Left renal cortex interstitium (tissue), 4 donors: ENCODE measurements at places on chromosomes 4 and X.

GRCh38 chr4:1266881-1267763, 18.2 kb upstream of the CTBP1 start:
- no peak for DNase-seq

- DNase-seq, result no peak
Measured at GRCh38 chrX:13469963-13470684, 99.3 kb upstream of the EGFL6 start.

DNA sequence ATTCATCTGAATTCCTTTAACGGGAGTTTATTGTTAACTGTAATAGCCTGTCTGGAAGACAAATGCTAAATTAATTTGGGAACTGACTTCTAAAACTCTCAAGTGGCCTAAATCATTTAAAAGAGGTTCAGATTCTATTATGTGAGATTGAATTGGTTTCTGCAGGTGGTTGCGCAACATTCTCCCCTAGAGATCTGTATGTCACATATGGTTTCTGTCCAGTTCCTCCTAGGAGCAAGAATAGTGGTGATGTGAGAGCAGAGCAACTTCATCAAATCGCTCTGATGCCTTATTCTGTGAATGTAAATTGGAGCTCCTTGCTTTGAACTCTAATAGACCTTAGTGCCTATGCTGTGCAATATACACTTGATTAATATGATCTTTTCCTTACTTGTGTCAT, 144.6 kb upstream of the GPR101 start:
- DNase-seq, result no peak

DNA sequence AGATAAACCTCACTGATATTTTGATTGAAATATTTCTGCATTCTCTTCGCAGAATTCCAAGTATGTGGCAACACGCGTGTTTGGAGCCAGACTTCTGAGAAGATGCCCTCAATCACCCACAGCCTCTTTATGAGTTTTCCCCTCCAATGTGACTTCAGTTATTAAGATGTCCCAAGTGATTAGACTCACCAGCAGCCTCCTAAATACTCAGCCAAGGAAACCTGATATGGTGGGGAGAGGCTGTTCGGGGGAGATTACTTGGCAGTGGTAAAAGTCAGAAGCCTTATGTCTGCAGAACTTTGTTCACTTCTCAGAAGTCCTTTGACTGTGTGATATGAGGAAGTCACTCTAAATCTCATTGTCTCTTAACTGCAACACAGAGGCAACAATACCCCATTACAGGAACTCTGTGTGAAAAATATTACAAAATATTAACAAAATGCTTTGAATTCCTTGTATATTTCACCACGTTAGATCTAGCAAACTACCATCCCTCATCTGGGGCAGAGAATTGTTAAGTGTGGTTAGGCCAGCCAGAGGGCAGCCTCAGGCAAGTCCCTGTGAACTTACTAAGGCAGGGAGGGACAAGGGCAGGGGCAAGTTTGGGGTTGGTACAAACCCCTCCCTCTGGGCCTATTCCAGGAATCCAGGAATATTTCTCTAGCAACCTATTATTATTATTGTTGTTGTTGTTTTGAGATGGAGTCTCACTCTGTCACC, 151.4 kb upstream of the USP9X start:
- no peak for DNase-seq

DNA sequence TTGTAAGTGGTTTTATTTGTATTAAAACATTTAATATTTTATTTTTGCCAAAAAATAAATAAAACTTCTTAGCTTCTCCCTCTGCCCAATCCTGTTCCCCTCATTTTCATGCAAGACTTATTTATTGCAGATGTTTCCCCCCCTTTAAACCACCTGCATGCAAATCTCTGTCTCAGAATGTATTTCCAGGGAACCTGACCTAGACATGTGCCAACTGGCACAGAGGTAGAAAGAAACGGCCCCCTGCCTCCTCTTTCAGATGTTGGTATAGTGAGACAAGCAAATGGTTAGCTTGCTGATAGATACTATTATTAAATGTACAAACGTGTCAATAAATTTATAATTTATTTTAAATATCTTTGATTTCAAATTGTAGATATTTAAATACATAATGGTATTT, 47.1 kb downstream of the KLF3 start:
- DNase-seq, result no peak

DNA sequence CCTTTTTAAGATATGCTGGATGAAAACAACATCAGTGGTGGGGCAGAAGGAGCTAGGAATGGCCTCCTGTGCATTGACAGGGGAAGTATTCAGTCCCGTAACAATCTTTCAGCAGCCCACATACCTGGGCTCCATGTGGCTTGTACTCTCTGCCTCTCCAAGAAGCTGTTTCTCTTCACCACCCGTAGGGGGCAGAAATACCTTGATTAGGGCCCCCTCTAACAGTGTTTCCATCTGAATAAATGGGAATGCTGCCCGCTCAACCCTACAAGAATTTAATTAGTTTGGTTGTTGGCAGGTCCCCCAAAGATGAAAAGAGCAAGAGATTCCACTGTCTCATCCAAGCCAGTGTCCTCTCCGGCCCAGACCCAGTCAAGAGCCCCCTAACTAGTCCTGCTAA, 155.2 kb downstream of the SMIM20 start:
- DNase-seq, result no peak

DNA sequence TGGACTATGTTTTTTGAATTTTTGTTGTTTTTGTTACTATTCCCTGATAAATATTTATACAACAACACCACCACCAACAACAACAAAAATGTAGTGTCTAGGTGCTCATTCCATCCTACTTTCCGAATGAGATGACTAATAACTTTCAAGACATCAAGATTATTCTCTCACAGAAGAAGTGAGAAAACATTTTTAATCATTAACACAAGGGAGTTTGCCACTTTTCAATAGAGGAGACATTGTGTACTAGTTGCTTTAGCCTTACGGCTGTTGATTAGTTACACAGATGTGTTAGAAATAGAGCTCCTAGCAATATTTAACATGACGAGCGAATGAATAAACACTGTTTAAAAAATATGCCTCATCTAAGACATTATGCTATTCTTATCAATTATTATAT, 898.8 kb downstream of the C4orf33 start:
- DNase-seq, result no peak

DNA sequence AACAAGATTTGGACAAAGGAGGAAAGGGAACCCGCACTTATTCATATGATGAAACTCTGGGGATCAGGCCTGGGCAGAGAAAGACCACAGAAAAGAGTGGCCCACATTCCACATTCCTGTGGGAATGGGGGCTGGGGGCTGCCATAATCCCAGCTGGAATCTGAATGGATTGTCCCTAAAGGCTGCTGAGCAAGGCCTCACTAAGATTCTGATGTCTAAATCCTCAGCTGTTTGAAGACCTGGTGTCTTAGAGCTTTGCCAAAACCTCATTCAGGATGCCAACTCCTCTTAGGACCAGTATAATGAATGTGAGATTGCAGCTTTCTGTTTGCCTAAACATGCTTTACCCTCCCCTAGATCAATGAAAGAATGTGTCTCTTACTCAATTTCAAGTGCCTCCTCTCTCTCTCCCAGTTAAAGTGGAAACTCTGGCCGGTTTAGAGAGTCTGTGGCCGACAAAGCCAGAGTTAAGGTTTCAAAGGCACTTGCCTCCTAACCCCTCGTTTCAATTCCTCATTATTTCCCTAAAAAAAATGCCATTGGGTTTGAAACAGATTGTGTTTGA, 33.3 kb upstream of the GPC4 start:
- no peak for DNase-seq

DNA sequence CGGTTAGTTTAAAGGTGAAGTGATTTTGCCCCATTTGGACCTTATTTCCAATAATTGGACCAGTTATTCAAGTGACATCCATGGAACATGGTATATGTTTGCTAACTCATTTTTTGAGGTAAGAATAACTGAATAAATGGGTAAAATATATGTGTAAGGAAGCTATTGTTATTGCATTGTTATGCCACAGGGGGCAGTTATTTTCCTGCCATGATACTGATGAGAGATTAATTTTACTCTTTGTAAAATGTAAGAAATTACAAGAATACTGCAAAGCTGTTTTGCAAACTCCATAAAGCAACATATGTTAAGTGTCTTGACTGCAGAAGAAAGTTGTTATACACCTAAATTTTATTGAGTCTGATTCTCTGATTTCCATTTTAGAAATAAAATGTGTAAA, 114.0 kb downstream of the IL1RAPL1 start:
- no peak for DNase-seq

GRCh38 chr4:58669783-58670182, 1559.6 kb upstream of the IGFBP7 start:
- DNase-seq, result no peak

- no peak for DNase-seq
Measured at GRCh38 chrX:54825716-54826438, 18.3 kb downstream of the MAGED2 start.

DNA sequence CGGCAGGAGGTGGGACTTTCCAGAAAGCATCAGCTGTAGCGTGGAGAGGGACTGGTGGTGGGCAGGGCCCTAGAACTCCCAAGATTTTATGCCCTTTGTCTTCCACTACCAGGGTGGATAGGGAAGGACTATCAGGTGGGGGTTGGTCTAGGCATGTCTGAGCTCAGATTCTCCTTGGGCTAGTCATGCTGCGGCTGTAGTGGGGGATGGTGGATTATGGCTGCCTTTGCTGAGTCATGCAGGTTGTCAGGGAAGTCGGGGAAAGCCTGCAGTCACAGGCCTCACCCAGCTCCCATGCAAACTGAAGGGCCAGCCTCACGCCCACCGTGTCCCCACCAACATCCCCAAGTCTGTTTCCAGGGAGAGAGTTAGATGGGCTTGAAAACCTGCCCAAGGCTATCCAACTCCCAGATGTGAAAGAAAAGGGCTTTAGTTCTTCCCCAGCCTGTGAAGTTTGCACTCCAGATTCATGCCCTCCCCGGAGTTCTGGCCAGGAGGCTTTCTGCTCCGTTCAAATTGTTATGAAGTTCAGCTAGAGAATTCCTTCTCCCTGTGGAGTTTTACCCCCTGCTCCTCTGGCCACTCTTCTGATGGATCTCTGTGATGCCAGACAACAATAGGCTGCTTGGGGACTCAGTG, 13.4 kb upstream of the MEPE start:
- no peak for DNase-seq

GRCh38 chr4:150997141-150997540, 17.9 kb downstream of the LRBA start:
- no peak for DNase-seq

GRCh38 chr4:108346818-108347210, 178.1 kb upstream of the LEF1 start:
- DNase-seq, result no peak

GRCh38 chr4:98341309-98341708, 80.1 kb downstream of the RAP1GDS1 start:
- no peak for DNase-seq

DNA sequence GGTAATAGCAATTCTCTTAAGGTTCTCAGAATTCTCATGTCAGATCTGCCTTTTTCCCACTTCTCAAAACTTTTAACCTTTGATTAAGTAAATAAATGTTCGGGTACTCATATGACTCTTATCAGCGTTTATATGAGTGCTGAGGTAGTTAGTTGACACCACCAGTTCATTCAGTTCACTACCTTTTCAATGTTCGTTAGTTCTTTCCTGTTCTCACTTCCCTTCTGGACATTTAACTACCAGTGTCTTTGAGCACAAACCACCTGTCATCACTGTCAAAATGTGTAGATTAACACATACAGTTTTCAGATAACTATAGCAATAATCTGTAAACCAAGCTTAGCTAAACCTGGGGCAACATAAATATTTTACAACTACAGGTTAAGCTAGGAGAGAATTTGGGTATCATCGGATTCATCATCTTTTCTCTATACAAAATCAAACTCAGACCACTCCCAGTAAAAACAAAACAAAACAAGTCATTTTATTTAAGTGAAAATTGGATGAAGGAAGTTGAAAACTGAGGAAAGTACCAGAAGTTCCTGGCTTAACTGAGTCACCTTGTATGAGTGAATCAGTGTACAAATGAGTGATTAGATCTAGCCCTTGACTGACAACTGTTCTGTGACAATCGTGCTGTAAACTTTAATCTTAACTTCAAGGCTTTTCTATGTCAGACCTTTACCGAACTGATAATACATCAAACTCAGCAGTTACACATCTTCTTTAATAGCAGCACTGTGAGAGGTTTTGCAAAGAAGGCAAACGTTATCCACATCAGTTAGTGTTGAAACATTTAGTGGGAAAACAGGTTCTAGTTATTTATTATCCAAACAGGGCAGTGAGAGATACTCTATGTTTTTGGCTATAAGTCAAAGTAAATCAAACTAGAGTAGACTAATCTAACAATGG, 41.9 kb downstream of the ARHGEF38 start:
- DNase-seq, result no peak

- DNase-seq, result peak; percentile 74
Measured at GRCh38 chr4:181143250-181143854, 1099.8 kb upstream of the TENM3 start.

DNA sequence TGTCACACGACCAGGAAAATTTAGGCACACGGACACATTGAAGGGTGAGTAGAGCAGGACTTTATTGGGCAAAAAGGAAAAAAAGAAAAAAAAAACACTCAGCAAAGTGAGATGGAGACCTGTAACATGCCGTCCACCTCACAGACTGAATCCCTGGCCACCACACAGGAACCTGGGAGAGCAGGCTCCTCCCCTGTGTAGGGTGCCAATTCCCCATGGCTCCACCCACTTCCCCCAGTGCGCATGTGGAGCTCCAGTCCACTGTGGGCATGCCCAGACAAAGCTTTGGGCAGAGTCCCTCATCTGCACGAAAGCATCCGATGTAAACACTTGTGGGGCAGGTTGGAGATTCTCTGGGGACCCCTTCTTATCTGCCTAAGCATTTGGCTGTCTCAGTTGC, 23.6 kb upstream of the CBR4 start:
- DNase-seq, result no peak

GRCh38 chr4:113013751-113014150, 35.7 kb upstream of the ANK2 start:
- no peak for DNase-seq

- DNase-seq, result no peak
Measured at GRCh38 chr4:104394406-104395167, 100.1 kb downstream of the CXXC4 start.

- DNase-seq, result no peak
Measured at GRCh38 chrX:135543924-135544323, 23.5 kb downstream of the INTS6L start.

GRCh38 chr4:3807822-3808496, 41.8 kb downstream of the ADRA2C start:
- no peak for DNase-seq

- no peak for DNase-seq
Measured at GRCh38 chr4:87545052-87545451, 15.9 kb upstream of the SPARCL1 start.

DNA sequence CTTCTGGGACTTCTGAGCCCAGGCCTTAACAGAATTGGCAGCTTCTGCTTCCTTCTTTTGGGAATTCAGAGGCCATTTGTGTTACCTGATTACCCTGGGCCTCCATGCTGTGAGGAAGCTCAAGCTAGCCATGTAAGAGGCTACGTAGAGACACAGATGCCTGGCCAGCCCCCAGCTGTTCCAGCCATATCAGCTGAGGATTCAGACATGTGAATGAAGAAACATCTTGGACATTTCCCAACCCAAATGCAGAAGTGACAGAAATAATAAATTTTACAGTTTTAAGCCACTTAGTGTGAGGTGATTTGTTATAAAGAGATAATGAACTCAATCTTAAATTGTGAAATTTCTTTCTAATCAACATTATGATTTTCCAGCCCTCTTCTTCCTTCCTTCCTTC, 18.7 kb upstream of the ZNF827 start:
- DNase-seq, result no peak

GRCh38 chrX:155876704-155877103, 4.4 kb upstream of the VAMP7 start:
- no peak for DNase-seq
